ENCODE measurements at places on chromosomes 7 and 10. TPM values are rescaled to one million over a fixed set of nuclear protein-coding genes. Genes with fewer than 3 reads are reported as not detected.

- no peak for DNase-seq
Measured at GRCh38 chr7:98238976-98239375, 13.1 kb downstream of the TECPR1 start.

- peak; percentile 83 for DNase-seq
Measured at GRCh38 chr7:106947244-106947728, 82.2 kb downstream of the PIK3CG start.

Gene TMEM72
- total RNA-seq: 0.41 TPM

Gene C10orf62
- total RNA-seq: 0.82 TPM

Gene MRPS24
- total RNA-seq: 47.5 TPM

DNA sequence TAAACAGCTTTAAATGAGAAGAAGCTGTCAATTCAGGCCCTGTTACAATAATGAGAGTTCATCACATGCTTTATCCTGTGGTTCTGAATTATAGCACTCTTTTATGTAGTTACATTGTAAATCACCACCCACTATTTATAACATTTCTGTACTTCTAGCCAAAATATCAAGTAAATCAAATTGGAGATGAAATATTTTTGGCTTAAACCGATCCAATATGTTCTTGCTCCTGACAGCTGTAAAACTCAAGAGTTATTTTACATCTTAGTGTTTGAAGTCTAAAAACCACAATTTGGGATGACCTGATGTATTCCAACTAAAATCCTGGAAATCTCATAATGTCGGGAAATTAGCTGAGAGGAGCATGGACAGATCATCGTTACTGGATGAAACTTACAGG lies 371.2 kb upstream of the LRRN3 start:
- peak; percentile 21 for DNase-seq

Gene DHX32
- total RNA-seq: 29.2 TPM

- no peak for DNase-seq
Measured at GRCh38 chr10:26438534-26439341, 597 bp downstream of the APBB1IP start.

Gene SCART1
- 3.1 TPM for total RNA-seq

- DNase-seq: no peak
Measured at GRCh38 chr10:127990846-127991542, 84.1 kb downstream of the PTPRE start.

Gene GIMAP4
- total RNA-seq: 42.2 TPM

DNA sequence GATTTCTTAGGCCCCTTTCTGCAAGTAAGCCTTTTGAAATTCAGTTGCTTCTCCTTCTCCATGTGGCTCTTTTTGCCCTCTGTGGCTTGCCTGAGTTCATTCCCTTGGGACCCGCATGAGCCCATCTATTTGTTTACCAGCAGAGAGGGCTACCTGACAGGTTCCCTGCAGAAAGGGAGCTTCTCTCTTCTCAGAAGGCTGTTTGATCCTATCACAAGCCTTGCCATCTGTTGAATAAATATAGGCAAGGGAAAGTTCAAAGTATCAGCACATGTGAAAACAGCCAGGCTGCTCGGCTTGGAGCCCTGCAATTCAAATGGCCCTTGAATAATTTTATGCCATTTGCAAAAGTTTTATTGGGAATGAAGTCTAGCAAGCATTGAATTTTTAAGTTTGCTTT lies 720.2 kb upstream of the FZD8 start:
- DNase-seq: no peak

DNA sequence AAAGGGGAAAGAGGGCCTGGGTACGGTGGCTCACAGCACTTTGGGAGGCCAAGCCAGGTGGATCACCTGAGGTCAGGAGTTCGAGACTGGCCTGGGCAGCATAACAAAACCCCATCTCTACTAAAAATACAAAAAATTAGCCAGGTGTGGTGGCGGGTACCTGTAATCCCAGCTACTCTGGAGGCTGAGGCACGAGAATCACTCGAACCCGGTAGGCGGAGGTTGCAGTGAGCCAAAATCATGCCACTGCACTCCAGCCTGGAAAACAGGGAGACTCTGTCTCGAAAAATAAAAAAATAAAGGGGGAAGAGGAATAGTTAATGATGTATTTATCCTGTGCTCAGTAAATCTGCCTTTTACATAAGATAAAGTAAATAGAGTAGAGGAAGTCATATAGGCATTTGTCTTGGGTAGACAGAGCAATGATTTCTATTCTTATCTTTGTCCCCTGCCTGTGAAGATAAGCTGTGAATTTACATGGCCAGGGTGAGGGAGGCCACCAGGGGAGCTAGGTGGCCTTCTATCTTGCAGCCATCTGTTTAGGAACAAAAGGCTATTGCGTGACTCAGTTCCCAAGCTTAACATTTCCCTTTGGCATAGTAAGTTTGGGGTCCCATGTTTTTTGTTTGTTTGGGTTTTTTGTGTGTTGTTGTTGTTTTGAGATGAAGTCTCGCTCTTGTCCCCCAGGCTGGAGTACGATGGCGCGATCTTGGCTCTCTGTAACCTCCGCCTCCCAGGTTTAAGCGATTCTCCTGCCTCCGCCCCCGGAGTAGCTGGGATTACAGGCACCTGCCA lies 73.2 kb upstream of the GTF2I start:
- no peak for DNase-seq

GRCh38 chr7:106457678-106458077 lies 172.9 kb upstream of the NAMPT start:
- no peak for DNase-seq

GRCh38 chr10:46555713-46556514 lies 544 bp downstream of the GPRIN2 start:
- DNase-seq: peak; percentile 45

GRCh38 chr10:62380016-62380415 lies 5.8 kb downstream of the ZNF365 start:
- no peak for DNase-seq

DNA sequence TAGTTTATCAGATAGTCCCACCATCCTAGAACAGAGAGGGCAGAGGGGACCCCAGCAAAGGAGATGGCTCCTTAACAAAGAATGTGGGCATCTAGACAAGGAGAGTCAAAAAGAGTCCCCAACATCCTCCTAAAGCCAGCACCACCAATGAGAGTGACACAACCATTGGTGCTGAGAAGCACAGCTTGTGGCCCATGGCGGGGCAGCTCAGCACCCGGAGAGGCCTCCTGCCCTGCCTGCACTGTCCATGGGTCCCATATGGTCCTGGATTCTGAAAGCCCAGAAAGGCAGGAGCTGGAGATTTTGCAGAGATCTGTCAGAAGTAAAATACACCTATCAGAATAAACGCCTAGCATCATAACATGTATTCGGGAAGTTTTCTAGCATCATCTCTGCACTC lies 311.8 kb upstream of the ZNF32 start:
- DNase-seq: no peak

GRCh38 chr10:59805014-59805413 lies 51.8 kb upstream of the MRLN start:
- DNase-seq: peak; percentile 62

Gene HOGA1
- 7.3 TPM for total RNA-seq

GRCh38 chr10:132208462-132209050 lies 21.8 kb downstream of the DPYSL4 start:
- peak; percentile 66 for DNase-seq

DNA sequence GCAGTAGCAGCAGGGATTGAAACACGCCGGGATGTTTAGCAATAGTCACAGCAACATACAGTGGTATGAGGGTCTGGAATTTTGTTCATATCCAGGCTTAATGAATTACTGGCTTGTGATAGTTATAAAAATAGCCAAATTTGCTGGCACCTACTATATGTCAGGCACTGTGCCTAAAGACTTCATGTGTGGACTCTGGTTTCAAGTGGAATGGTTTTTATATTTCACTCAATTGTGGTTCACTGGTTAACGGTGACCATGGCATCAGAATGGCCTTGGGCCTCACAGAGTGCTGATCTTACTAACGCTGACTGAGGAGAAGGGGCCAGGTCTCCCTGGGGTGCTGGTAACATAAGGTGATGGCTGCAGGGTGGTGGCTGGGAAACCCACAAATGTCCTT lies 55.7 kb downstream of the CELF2 start:
- peak; percentile 30 for DNase-seq

GRCh38 chr7:71793251-71793650 lies 618.9 kb downstream of the CALN1 start:
- no peak for DNase-seq

- no peak for DNase-seq
Measured at GRCh38 chr7:41287559-41288335, 415.1 kb downstream of the INHBA start.

- no peak for DNase-seq
Measured at GRCh38 chr10:97648562-97649404, 8.3 kb downstream of the PI4K2A start.

DNA sequence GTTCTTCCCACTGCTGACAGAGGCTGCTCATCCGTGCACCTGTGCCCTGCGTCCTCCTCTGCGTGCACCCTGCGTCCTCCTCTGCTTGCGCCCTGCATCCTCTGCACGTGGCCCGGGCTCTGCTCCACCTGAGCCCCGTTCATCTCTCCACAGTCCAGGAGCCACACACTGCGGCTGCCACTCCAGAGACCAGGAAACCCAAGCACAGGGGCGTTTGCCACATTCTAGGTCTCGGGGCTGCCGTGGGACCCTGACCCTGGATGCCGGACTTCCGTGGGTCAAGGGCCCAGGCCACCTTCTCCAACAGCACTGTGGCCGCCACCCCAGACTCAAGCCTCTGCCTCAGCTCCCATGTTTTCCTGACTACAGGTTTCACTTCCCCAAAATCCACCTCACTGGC lies 460.4 kb downstream of the PTPRN2 start:
- DNase-seq: no peak

DNA sequence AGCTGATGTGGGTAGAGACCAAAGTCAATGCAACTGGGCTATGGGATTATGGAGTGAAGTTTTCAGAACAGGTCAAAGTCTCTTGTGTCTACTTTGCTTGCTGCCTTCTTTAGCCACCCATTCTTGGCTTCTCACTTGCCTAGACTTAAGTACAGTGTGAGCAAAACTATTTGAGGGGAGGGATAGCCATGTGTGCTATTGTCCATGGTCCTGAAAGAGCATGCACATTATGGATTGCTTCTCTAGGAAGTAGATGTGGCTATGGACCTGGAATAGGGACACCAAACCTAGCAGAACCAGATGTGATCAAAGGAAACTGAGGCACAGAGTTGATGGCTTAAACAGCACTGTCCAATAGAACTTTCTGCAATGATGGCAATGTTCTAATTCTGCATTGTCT lies 81.9 kb upstream of the ZNF800 start:
- peak; percentile 2 for DNase-seq

Gene ANKRD61
- total RNA-seq: not detected

DNA sequence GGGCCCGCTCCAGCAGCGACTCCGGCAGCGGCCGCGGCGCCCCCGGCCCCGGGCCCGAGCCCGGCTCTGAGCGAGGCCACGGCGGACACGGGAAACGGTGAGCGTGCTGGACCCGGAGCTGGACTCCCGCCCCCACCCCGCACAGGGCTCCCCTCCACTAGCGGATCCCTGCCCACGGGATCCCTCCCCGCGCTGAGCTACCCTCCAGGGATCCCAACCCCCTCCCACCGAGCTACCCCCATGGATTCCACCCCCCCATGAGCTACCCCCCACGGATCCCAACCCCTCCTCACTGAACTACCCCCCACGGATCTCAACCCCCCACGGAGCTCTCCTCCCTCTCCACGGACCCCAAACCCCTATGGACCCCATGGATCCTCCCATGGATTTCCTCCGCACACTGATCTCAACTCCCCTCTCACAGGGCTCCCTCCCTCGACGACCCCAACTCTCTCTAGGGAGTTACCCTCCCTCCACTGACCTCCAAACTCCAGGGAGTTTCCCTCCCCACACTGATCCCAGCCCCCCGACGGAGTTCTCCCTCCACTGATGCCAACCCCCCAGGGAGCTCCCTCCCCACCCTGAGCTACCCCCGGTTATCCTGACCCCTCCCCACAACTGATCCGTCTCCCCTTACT lies 20.6 kb upstream of the HSPB1 start:
- DNase-seq: no peak

GRCh38 chr7:158581440-158582088 lies 6.1 kb downstream of the PTPRN2 start:
- DNase-seq: no peak

Gene MORN4
- 5.6 TPM for total RNA-seq

GRCh38 chr10:97686301-97686961 lies 610 bp downstream of the AVPI1 start:
- DNase-seq: no peak

GRCh38 chr7:43653466-43653865 lies 70.6 kb downstream of the STK17A start:
- no peak for DNase-seq

All from tongue (tissue), 3 donors.